ENCODE measurements at places on chromosomes 3 and 15. TPM values are rescaled to one million over a fixed set of nuclear protein-coding genes. Genes with fewer than 3 reads are reported as not detected.

Gene P4HTM
- total RNA-seq, result 17.9 TPM

Gene GOLGA8G
- total RNA-seq, result not detected

Gene MUC4
- not detected for total RNA-seq

Gene POLQ
- 2.5 TPM for total RNA-seq

Gene SH2D7
- total RNA-seq, result not detected

Gene PCOLCE2
- total RNA-seq, result 124 TPM

Gene PDZRN3
- 50.9 TPM for total RNA-seq

Gene GABRB3
- total RNA-seq, result 2.7 TPM

Gene GALNT15
- total RNA-seq, result 26.9 TPM

Gene APOD
- total RNA-seq, result 0.91 TPM

Gene CTDSPL2
- total RNA-seq, result 82.8 TPM

Gene ACVR2B
- 3.4 TPM for total RNA-seq

Gene COPS2
- total RNA-seq, result 181 TPM

Gene CLDN11
- 39.6 TPM for total RNA-seq

Gene KLF15
- 2.2 TPM for total RNA-seq

Gene GUCA1C
- total RNA-seq, result not detected

Gene GALK2
- total RNA-seq, result 79.3 TPM

Gene GATA2
- 2.7 TPM for total RNA-seq

Gene GP9
- not detected for total RNA-seq

Gene LDHAL6B
- total RNA-seq, result not detected

Gene MKRN2
- 40.2 TPM for total RNA-seq

Gene ADAMTSL3
- 6.0 TPM for total RNA-seq

Gene TMIE
- 0.32 TPM for total RNA-seq

Gene TBL1XR1
- 541 TPM for total RNA-seq

Measured in articular chondrocyte of knee joint (primary cell).